Memory B cell (primary cell): ENCODE measurements at places on chromosomes 5 and 9.

DNA sequence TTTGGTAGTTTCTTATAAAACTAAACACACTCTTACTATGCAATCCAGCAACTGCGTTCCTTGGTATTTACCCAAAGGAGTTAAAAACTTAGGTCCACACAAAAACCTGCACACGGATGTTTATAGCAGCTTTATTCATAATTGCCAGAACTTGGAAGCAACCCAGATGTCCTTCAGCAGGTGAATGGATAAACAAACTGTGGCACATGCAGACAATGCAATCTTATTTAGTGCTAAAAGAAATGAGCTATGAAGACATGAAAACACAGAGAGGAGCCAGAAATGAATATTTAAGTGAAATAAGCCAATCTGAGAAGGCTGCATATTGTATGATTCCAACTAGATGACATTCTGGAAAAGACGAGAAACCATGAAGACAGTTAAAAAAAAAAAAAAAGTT lies 10.7 kb downstream of the WNK2 start:
- DNase-seq, result no peak

GRCh38 chr9:3457175-3457574 lies 68.6 kb downstream of the RFX3 start:
- no peak for DNase-seq

DNA sequence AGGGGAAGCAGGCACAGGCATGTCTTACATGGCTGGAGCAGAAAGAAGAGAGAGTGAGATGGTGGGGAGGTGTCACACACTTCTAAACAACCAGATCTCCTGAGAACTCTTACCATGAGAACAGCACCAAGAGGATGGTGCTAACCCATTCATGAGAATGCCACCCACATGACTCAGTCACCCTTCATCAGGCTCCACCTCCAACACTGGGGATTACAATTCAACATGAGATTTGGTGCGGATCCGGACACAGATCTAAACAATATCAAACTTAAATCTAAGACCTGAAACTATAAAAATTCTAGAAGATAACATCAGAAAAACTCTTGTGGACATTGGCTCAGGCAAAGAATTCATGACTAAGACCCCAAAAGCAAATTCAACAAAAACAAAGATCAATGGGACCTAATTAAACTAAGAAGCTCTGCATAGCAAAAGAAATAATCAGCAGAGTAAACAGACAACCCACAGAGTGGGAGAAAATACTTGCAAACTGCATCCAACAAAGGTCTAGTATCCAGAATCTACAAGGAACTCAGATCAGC lies 65.4 kb downstream of the SPATA31C2 start:
- DNase-seq, result no peak

- peak; percentile 70 for DNase-seq
These were observed 46.1 kb downstream of the PTTG1 start for GRCh38 chr5:160467555-160468362.

- DNase-seq, result no peak
These were observed 29.8 kb downstream of the NEUROG1 start for GRCh38 chr5:135505973-135506372.
